ENCODE measurements at places on chromosomes 1 and 21.

GRCh38 chr1:77333501-77333900 lies 51.7 kb downstream of the AK5 start:
- DNase-seq: no peak

DNA sequence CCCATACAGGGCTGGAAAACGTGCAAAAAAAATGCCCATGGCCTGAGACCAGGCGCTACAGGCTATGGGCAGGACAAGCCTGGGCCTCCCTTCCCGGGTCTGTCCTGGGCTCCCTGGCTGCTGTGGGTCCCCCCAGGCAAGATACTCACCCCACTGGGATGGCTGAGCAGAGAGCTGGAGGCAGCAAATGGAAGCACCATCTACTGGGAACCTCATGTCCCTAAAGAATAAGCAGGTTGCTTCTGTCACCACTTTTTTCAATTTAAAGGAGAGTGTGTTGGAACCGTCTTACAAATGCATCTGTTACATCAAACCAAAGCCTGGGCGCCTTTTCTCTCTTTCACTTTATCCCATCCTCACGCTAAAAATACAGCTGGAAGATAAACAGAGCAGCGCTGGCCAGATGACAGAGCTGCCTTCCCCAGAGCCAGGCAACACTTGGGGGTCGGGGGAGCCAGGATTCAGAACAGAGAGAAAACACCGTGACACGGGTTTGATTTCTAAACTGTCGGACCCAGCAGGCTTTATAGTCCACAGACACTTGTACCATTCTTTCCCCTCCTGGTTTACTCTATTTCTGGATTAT lies 262.1 kb upstream of the VAMP3 start:
- DNase-seq: no peak

DNA sequence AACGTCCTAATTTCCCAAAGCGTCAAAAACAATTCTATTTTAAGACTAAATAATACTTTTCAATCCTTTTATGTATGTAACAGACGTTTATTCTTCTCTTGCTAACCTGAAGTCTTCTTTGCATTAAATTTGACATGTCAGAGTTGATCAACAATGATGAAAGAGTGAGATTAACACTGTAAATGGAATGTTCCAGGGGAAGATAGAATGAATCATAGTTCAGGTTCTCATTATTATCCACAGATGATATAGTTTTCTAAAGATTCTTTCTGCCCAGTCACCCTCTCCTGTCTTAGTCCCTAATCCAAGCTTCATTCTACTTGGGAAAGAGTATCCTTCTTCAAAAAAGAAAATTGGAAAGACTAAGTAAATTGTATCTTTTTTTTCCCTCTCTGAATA lies 38.9 kb downstream of the SDCCAG8 start:
- DNase-seq: no peak

DNA sequence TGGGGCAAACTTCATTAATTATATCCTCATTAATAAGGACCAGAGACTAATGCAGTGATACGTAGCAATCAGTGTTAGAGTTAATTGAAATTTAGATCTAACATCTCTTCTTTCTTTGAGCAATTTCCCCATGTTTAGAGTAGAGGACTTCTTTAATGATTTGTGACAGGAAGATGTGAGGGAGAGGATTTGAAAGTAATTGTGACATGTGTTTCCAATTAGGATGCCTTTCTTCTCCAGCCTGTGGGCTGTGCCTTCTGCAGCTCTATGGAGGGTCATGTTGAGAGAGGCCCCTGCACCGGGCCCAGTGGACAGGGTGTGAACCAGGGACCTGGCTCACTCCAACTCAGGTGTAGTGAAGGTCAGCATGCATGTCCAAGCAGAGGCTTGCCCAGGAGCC lies 103.0 kb downstream of the GREM2 start:
- DNase-seq: no peak

GRCh38 chr1:167757433-167758309 lies 35.9 kb downstream of the MPZL1 start:
- DNase-seq: no peak

GRCh38 chr1:204493145-204493983 lies 1.2 kb downstream of the PIK3C2B start:
- DNase-seq: no peak

- DNase-seq: no peak
Measured at GRCh38 chr1:145918992-145919939, 749 bp upstream of the PEX11B start.

DNA sequence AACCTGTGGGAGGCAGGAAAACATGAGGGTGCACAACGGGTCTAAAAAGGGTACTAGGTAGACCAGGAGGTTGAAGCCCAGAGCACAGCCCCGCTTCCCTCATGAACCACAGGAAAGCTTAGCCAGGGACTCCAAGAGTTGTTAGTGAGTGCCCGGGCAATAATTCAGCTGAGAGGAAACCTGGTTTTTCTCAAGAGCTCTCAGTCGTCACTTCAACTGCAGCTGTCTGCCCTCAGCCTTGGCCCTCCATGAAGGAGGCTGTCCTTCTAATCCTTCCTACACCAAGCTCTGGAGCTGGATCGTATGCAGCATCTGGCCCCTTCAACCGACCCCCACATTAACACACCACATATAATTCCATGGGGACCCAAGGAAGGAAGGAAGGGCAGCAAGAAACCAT lies 77.0 kb upstream of the BACE2 start:
- no peak for DNase-seq

DNA sequence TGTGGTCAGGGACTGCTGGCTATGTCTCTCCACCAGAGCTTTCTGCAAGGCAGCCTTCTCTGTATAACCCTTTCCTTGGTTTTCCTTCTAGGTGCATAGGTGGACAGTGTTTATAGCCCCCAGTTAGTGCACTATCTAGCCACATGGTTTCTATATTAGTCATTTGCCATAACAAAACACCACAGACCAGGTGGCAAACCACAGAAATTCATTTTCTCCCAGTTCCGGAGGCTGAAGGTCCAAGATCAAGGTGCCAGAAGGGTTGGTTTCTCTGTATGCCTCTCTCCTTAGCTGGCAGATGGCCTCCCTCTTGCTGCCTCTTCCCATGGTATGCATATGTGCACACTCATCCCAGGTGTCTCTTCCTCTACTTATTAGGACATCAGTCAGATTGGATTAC lies 106.4 kb downstream of the KAZN start:
- no peak for DNase-seq

DNA sequence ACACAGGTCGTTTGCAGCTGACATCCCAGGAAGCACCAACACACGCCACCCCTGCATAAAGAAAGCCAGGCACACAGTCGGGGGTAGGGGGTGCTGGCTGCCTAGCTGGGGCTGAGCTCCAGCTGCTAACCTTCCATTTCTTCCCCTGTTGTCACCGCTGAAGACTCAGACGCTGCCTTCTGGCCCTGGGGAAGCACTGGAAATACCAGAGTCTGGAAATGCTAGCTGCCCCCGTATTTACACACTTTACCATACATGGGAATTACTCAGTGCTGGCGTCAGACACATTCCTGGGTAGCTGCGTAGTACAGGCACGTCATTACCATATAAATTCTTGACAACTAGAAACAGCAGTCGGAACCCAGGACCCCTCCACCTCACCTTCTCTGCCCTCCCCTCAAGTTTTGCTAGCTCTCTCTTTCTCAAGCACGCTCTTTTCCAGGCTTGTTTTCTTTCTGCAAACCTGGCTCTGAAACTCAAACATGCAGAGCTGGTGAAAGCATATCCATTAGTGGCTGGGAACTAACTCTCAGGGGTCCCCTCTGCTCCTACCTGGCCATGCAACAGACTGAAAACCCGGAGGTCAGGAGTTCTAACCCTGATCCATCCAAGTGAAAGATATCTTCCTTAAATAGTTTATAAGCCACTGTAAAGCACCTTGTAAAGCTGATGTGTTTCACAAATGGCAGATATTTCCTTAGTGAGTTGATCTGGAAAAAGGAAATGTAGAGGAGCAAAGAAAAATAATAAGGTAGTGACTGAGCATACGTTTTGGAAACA lies 3.3 kb downstream of the CSRP1 start:
- no peak for DNase-seq

DNA sequence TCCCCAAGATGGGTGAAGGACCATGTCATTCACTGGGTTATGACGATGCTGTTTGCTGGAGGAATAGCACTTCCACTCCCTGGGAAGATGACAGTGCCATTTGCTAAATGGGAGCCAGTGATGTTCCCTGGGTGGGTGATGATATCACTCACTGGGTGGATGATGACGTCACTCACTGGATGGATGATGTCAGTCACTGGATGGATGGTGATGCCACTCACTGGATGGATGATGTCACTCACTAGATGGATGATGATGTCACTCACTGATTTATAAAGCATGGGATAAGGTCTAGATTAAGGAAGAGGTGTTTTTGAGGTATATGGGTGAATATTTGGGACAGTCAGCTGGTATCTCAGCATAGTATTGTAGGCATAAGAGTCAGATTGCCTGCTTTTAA lies 457.2 kb downstream of the AJAP1 start:
- no peak for DNase-seq

DNA sequence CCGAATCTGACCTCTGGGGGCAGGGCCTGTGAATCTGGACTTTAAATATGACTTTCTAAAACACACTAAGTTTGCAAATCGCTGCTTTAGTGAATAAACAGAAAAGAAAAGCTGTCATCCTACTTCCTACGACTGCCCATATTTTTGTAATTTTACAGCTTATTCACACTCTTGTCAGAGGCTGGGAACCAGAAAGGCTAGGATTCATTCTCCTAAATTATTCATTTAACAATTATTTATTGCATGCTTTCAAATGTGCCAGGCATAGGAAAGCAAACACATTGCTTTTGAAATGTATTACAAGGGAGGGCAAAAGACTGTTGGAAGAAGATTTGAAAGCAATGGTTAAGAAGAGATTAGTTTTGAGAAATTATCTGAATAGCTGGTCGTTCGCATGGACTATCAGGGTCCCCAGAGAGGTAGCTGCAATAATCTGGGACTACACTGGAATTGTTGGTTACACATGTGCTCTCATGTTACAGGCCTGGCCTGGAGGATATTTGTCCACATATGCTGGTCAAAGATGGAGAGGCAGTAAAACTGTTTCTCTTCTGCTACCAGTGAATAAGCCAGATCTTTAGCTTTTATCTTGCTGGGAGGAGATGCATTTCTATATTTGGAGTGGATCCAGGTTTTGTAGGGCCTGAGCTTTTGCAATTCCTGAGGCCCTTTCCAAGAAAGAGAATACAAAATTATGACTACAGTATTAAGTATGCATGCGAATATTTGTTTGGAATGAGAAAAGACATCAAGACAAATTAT lies 29.6 kb upstream of the SFPQ start:
- no peak for DNase-seq

- DNase-seq: no peak
Measured at GRCh38 chr21:37580666-37581065, 214.1 kb downstream of the DYRK1A start.

DNA sequence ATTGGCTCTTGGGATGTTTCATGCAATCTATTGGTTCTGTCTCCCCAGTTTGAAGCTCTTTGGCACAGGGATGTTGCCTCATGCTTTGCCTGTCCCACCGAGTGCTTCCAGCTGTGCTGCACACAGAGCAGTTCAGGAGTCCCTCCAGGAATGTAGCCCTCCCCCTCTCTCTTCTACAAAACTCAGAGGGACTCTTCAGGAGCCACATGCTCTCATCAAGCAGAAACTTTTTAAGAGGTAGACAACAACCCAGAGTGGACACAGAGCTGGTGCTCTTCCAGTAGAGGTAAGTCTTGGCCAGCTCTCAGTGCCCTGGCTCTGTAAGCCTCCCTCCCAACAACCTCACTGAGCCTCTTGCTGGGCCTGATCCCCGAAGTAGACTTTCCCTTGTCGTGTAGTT lies 11.6 kb upstream of the ZNF697 start:
- no peak for DNase-seq

GRCh38 chr1:213998785-213999184 lies 11.0 kb downstream of the PROX1 start:
- DNase-seq: no peak

- no peak for DNase-seq
Measured at GRCh38 chr1:226545836-226546596, 2.5 kb upstream of the STUM start.

DNA sequence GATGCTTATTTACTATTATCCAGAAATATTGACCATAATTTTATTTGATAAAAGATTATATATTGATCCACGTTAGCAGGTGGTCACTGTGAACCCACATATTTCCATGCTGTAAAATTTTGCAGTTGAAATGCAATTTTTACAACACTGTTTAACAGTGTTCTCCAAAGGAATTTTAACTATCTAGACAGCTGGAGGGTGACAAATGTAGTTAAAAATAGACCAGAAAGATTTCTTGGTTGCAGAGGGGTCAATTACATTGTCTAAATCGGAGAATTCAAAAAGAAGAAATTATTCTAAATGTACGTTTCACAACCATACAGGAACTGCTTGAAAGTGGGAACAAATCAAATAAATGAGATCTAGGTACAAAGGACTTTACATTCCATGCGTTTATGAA lies 625.2 kb upstream of the NCAM2 start:
- no peak for DNase-seq

GRCh38 chr1:22408230-22408629 lies 43.4 kb upstream of the ZBTB40 start:
- no peak for DNase-seq

DNA sequence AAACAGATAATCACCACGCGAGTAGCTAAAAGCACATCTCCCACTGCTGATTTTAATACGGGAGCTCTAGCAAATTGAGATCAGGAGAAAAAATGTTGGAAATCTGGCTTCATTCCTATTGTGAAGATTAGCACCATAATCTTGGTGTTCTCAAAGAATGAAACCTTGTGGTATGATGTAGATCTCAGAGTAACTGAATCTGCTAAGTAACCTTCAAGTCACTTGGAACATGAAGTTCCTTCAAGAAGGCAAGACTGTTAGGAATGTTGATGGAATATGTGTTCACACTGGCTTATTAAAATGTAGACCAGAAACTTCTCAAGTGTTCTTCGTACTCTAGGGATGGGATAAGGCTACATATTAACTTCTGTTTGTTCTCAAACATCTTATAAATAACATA lies 117.4 kb upstream of the CHRM3 start:
- no peak for DNase-seq

DNA sequence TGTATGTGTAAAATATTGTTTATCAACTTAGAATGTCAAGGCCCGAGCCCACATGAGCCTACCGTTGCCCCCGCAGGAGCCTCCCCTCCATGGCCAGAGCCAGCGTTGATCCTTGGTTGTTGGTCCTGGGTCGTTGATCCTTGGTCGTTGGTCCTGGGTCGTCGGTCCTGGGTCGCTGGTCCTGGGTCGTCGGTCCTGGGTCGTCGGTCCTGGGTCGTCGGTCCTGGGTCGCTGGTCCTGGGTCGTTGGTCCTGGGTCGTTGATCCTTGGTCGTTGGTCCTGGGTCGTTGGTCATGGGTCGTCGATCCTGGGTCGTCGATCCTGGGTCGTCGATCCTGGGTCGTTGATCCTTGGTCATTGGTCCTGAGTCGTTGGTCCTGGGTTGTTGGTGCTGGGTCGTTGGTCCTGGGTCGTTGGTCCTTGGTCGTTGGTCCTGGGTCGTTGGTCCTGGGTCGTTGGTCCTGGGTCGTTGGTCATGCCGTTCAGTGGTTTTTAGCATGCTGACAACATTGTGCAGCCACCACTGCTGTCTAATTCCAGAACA lies 105.0 kb upstream of the TMEM51 start:
- no peak for DNase-seq

DNA sequence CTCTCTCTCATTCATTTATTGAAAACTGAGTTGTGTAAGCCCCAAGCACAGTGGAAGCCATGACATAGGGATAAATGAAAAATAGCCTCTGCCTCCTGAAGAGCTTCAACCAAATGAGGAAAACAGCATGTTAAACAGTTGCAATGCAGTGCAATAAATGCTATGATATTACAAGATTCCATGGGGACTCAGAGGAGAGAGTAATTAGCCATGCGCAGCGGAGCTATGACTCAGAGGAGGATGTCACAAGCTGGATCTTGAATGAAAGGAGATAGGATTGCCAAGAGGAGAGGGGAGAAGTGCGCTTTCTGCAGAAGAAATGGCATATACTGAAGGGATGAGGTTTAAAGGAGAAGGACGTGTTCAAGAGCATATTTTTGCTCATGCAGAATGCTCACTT lies 231.3 kb upstream of the PLXNA2 start:
- no peak for DNase-seq

Measured in vagina (tissue), 2 donors.